ENCODE measurements at places on chromosomes 4 and X.

GRCh38 chrX:52261125-52261462 lies 76.4 kb downstream of the MAGED4 start:
- no peaks in the 10 kb centered on the region for H3K36me3 ChIP-seq
- peaks cover 11% of the 10 kb centered on the region for H3K4me1 ChIP-seq
- peaks cover 5% of the 10 kb centered on the region for H3K27me3 ChIP-seq
- H3K27ac ChIP-seq, result peak overlapping the region; percentile 98

- H3K36me3 ChIP-seq, result no peaks in the 10 kb centered on the region
- no peaks in the 10 kb centered on the region for H3K27me3 ChIP-seq
- no peak for DNase-seq
- no peak overlapping the region for H3K4me3 ChIP-seq
These were observed 551.7 kb upstream of the AMOT start for GRCh38 chrX:113392355-113392754.

GRCh38 chr4:163747886-163748285 lies 253.4 kb downstream of the TMA16 start:
- H3K36me3 ChIP-seq, result no peaks in the 10 kb centered on the region
- DNase-seq, result no peak
- H3K27ac ChIP-seq, result no peak overlapping the region
- H3K4me1 ChIP-seq, result peaks cover 1% of the 10 kb centered on the region
- no peaks in the 10 kb centered on the region for H3K27me3 ChIP-seq
- no peak overlapping the region for H3K4me3 ChIP-seq

DNA sequence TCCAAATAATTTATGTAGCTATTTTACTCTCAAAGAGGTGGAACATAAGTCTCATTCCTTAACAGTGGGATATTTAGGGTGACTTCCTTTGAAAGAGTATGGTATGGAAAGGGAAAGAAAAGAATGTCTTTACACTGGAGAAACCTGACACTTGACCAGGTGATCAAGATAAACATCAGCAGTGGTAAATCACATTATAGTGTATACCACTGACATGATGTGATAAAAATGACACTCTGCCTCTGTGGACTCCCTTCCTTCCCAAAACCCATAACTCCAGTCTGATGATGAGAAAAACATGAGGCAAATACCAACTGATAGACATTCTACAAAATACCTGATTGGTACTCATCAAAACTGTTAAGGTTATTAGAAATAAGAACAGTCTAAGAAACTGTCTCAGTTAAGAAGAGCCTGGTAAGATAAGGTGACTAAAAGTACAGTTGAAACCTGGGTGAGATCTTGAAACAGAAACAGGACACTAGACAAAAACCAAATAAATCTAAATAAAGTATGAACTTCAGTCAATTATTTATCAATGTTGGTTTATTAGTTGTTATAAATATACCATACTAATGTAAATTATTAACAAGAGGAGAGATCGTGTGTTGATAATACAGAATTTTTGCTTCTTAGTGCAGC lies 144.2 kb upstream of the PCDH18 start:
- no peak overlapping the region for H3K27ac ChIP-seq
- H3K4me3 ChIP-seq, result no peak overlapping the region
- H3K36me3 ChIP-seq, result no peaks in the 10 kb centered on the region

GRCh38 chr4:156442912-156443311 lies 489.2 kb upstream of the CTSO start:
- H3K4me3 ChIP-seq, result no peak overlapping the region
- DNase-seq, result no peak
- H3K27ac ChIP-seq, result no peak overlapping the region
- no peaks in the 10 kb centered on the region for H3K27me3 ChIP-seq

DNA sequence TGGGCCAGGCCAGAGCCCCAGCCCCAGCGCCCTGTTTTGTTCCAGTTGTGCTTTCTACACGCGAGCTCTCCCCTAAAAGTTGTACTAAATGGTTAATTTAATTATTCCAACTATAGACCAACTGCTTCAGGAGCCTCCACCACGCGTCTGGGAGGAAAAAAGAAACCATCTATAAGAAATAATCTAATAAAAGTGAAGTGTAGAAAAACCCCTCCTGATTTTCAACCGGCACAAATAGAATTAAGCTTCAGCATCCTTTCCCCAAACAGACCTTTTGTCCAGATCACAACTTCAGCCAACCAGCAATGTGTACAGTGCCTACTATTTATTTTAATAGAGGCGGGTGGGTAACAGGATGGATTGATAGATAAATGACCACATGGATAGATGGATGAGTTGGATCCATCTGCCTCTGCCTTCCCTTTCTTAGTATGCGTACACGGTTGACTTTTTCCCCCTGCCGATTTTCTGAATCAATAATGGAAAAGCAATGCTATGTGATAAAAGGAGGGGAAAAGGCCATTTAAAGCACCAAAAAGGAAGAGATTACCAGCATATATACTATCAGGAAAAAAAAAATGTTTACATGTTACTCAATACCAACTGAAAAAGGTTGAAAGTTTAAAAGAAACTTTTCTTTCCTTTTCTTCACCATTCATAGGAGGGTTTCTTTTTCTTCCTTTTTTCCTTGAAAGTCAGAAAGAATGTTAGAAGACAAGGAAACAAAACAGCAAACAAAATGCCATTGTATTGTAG lies 3.7 kb upstream of the PHOX2B start:
- no peak overlapping the region for H3K4me3 ChIP-seq
- peaks cover 2% of the 10 kb centered on the region for H3K36me3 ChIP-seq
- H3K4me1 ChIP-seq, result peaks cover 2% of the 10 kb centered on the region
- no peak overlapping the region for H3K27ac ChIP-seq
- DNase-seq, result no peak
- H3K27me3 ChIP-seq, result peaks cover 77% of the 10 kb centered on the region

DNA sequence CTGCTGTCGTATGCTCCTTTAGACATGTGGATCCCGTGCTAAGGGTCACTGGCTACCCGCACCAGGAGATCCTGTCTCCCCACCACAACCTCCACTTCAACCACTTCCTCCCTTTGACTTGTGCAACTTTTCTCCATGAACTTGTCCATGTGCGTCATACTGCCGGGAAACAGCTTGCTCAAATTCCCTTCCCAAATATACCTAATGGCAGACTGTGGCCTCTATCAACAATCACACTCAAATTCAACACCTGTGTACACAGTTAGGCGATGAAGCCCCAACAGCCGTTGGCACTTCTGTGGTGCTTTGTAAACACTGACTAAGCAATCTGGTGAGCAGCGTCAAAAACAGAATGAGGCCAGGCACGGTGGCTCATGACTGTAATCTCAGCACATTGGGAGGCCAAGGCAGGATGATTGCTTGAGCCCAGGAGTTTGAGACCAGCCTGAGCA lies 49.5 kb downstream of the CD99L2 start:
- H3K36me3 ChIP-seq, result peaks cover 10% of the 10 kb centered on the region
- H3K27ac ChIP-seq, result peak overlapping the region; percentile 9
- H3K4me1 ChIP-seq, result peaks cover 6% of the 10 kb centered on the region

Data from activated naive CD8-positive, alpha-beta T cell treated with anti-CD3 and anti-CD28 coated beads, Interleukin-2, amount 10 ng/mL, durations not matched to agents 7 days and 5 days (primary cell).